ENCODE measurements at places on chromosomes 7 and 10.

- peak overlapping the region; percentile 53 for H3K27ac ChIP-seq
- H3K27me3 ChIP-seq = no peaks in the 10 kb centered on the region
- H3K4me3 ChIP-seq = no peak overlapping the region
- peaks cover 6% of the 10 kb centered on the region for H3K36me3 ChIP-seq
- H3K4me1 ChIP-seq = peaks cover 28% of the 10 kb centered on the region
- no peak for DNase-seq
These were observed 71.2 kb upstream of the RPA3 start for GRCh38 chr7:7789551-7789988.

GRCh38 chr7:124672011-124672410, 93.6 kb downstream of the GPR37 start:
- no peak for DNase-seq
- no peak overlapping the region for H3K4me3 ChIP-seq
- no peaks in the 10 kb centered on the region for H3K4me1 ChIP-seq
- no peaks in the 10 kb centered on the region for H3K36me3 ChIP-seq
- no peak overlapping the region for H3K27ac ChIP-seq

DNA sequence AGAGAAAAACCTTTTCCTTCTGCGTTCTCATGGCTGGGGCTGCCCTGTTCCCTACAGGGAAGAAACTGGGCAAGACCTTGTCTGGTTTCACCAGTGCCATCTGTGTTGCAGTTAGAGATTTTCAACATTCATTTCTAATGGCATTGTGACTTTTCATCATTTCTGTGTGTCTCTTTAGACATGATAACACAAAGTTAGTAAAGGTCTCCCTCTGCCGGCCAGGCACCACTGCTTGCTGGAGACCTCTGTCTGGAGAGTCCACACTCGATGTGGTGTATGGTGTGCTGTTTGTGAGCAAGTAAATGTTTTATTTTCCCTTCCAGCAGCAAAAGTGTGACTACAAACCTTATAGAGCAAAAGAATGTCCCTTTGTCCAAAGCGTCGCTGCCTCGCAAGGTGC, 213.5 kb downstream of the PAXIP1 start:
- H3K36me3 ChIP-seq = no peaks in the 10 kb centered on the region
- H3K4me3 ChIP-seq = no peak overlapping the region

GRCh38 chr7:108347616-108348015, 108.6 kb downstream of the NRCAM start:
- DNase-seq = no peak
- no peaks in the 10 kb centered on the region for H3K27me3 ChIP-seq
- H3K4me1 ChIP-seq = no peaks in the 10 kb centered on the region
- H3K27ac ChIP-seq = no peak overlapping the region

- H3K4me1 ChIP-seq = no peaks in the 10 kb centered on the region
- no peak overlapping the region for H3K4me3 ChIP-seq
- no peak for DNase-seq
- no peak overlapping the region for H3K27ac ChIP-seq
- no peaks in the 10 kb centered on the region for H3K36me3 ChIP-seq
These were observed 44.4 kb downstream of the MCU start for GRCh38 chr10:72736176-72736827.

- no peak for DNase-seq
- H3K27me3 ChIP-seq = peaks cover 26% of the 10 kb centered on the region
- no peak overlapping the region for H3K27ac ChIP-seq
- H3K4me3 ChIP-seq = no peak overlapping the region
These were observed 26.2 kb upstream of the LMBR1 start for GRCh38 chr7:156919132-156919713.

- no peaks in the 10 kb centered on the region for H3K27me3 ChIP-seq
- H3K36me3 ChIP-seq = peaks cover 27% of the 10 kb centered on the region
- H3K27ac ChIP-seq = peak overlapping the region; percentile 98
- H3K4me1 ChIP-seq = peaks cover 51% of the 10 kb centered on the region
- DNase-seq = no peak
These were observed 527 bp upstream of the HERPUD2 start for GRCh38 chr7:35695473-35695850.

All from T-helper 2 cell treated with Interferon-gamma antibody and Interleukin-4, amounts not matched to agents 5 μg/mL and 100 μg/mL, for 36 hours (primary cell).